ENCODE measurements at places on chromosomes 7 and 10.

- DNase-seq, result no peak
These were observed 616.1 kb downstream of the LRMDA start for GRCh38 chr10:76047521-76047920.

DNA sequence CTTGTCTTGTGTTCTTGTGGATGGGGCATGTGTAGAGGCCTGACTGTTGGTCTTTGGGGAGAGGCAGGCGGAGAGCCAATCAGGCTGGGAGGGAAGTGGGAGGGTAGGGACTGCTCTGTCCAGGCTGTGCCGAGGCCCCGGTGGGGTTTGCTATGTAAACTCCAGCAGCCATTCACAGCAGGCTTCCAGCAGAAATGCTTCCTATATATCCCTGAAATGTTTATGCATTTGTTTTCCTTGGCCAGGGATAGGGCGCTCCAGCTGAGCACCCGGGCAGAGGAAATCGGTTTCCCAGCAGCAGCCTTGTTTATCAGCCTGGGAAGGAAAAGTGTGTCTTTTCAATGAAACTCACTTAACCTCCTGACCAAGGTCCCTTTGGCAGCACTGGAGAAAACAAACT, 18.3 kb upstream of the AQP1 start:
- DNase-seq, result no peak

GRCh38 chr10:80900661-80901060, 363.0 kb downstream of the SH2D4B start:
- DNase-seq, result no peak

GRCh38 chr7:52708846-52709245, 326.6 kb upstream of the POM121L12 start:
- no peak for DNase-seq

DNA sequence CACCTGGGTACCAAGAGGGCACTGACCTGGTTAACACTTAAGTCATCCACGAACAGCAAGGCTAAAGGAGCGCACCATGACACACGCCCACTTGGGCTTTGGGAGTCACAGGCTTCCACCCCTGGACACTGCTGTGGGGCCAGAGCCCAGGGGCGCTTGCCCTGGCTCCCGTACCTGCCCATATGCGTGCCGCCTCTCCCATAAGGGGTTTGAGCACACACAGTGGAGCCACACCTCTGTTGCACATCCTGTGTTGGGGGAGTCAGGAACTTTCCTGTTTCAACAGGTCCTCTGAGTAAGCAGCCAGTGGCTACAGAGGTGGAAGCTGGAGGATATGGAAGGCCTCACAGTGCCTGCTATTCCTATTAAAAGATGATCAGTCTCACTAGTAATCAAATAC, 152.0 kb downstream of the REEP3 start:
- DNase-seq, result no peak

- no peak for DNase-seq
These were observed 27.8 kb downstream of the STN1 start for GRCh38 chr10:103890194-103890658.

- DNase-seq, result no peak
These were observed 98.8 kb downstream of the ADK start for GRCh38 chr10:74249865-74250264.

DNA sequence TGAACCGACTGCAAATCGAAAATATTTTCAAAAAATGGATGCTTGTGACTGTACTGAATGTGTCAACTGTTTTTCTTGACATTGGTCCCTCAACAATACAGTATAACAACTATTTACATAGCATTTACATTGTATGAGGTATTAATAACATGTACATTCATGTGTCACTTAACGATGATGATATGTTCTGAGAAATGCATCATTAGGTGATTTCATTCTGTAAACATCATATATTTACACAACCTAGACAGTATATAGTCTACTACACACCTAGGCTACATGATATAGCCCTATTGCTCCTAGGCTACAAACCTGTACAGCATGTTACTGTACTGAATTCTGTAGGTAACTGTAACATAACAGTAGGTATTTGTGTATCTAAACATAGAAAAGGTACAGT, 39.7 kb downstream of the SIRT1 start:
- DNase-seq, result no peak

DNA sequence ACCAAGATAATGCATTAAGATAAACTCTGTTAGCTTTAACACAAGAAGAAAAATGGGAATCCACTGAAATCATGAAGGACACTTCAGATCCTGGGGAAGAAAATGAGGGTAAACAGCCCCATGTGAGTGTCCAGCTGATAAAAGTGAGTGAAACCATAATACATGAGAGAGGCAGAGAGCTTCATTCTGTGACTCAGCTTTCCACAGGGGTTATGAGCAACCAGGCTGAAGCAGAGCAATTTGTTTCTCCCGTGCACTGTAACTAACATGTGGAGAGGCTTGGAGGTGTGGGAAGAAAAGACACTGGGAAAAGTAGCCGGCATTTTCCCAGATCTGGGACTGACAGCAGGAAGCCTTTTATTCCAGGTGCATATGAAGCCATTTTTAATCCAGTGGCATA, 971.7 kb downstream of the ANKRD7 start:
- DNase-seq, result no peak

- no peak for DNase-seq
These were observed 347.5 kb downstream of the DNAJB6 start for GRCh38 chr7:157684157-157684908.

GRCh38 chr7:80806663-80807062, 112.2 kb downstream of the SEMA3C start:
- no peak for DNase-seq

DNA sequence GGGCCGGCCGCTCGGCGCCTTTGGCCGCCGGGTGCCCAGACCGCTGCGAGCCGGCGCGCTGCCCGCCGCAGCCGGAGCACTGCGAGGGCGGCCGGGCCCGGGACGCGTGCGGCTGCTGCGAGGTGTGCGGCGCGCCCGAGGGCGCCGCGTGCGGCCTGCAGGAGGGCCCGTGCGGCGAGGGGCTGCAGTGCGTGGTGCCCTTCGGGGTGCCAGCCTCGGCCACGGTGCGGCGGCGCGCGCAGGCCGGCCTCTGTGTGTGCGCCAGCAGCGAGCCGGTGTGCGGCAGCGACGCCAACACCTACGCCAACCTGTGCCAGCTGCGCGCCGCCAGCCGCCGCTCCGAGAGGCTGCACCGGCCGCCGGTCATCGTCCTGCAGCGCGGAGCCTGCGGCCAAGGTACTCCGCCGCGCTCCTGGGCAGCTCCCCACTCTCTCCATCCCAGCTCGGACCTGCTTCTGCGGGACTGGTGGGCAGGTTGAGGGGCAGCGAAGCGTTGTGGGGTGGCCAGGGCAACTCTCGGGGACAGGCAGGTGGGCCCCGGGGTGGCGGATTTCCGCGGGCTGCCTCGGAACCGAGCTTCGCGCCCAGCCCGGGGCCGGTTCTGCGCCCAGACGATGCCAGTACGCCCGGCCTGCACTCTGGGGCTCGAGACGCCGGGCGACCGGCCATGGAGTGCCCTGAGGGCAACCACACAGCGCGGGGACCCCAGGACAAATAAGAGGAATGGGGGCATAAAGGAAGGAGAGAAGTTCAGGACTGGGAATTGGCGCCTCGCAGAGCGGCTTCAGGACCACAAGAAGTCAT, 578 bp downstream of the HTRA1 start:
- no peak for DNase-seq

GRCh38 chr7:112938863-112939573, 147.6 kb downstream of the GPR85 start:
- DNase-seq, result no peak

DNA sequence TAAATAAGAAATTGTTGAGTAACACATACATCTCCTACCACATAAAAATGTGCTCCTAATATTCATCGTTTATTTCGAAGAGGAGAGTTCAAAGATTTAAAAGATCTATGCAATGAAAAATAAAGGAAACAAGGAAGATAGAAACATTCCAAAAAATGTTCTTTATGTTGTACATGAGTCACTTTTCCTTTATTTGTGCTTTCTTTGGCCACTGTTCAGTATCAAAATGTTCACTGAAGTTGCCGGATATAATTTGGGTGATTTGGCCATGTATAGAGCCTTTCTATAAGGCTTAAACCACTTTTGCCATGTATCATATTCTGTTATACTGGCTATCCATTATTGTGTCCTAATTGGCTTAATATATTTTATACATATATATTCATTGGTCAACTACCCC, 62.9 kb upstream of the PRR15 start:
- DNase-seq, result no peak

DNA sequence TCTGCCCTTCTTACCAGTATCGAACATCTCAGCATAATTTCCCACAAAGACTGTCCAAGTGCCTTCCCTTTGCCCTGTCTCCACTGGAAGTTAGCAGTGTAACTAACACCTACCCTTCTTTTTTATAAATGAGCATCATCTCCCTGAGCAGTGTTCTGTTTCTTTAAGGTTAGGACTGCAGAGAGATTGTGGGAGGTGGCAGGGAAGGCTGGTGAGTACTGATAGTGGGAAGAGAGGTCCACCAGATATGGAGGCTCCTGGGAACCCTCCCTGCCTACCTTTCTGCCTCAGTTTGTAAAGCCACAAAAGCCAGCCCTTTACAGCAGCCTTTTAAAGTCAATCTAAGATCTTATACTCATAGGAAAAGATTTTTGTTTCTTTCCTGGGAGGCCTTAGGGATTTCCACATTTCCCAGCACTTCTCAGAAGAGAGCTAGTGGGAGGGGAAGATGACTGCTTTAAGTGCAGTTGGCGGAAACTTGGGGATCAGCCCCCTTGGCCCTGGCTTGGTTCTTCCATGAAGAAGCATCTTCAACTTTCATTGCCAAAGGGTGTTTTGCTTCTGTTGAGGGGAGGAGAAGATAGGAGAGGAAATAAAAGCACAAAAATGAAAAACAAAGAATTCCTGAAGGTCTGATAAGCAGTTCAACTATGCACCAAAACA, 36.6 kb upstream of the CALD1 start:
- DNase-seq, result no peak

GRCh38 chr10:82468453-82468852, 593.5 kb downstream of the NRG3 start:
- no peak for DNase-seq

DNA sequence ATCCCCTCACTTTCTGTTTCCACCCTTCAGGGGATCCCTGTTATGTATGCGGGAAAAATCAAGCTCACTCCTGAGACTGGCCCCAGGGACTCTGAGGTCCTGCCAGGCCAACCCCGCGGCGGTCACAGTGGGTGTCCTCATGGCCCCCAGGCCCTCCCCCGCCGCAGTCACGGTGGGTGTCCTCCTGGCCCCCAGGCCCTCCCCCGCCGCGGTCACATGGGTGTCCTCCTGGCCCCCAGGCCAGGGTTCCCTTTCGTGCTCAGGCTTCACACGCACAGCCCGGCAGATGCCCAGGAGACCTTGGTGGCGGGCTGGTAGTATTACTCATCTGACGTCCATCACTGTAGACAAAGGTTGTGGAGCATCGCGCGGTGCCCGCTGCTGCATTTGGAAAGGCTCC, 491.0 kb upstream of the FOXK1 start:
- no peak for DNase-seq

DNA sequence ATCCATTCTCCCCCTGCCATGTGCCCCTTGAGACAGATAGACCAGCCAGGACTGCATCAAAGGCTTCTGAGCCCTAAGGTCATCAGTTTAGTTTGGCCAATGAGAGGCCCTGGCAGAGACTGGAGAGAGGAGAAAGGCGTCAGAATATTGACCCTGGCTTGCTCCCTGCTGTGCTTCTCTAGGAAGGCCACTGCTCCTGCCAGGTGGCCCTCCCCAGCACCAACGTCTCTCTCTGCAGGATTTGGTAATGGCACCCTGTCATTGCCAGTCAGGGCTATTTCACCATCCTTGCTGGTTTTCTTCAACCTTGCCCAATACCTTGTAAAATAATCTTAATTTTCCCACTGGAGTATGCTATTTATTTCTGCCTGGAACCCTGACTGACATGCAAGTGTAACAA, 38.8 kb upstream of the ZRANB1 start:
- no peak for DNase-seq

DNA sequence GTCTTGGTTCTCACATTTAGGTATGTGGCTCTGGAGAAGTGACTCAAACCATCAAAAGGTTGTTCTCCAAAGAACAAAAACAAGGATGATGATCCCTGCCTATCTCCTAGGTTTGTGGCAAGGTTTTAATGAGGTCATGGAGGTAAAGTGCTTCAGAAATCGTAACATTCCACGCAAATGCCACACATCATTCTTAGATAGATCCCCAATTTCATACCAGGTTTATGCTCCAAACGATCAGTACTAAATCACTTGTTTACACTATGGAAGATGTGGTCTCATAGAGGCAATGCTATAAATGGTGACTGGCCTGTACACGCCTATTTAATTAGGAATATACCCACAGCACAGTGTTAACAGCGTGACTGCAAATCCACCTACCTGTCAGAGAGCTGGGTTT, 66.6 kb downstream of the MINDY3 start:
- DNase-seq, result no peak

GRCh38 chr7:158366916-158367633, 220.5 kb downstream of the PTPRN2 start:
- no peak for DNase-seq

- no peak for DNase-seq
These were observed 147.7 kb upstream of the NPVF start for GRCh38 chr7:25375805-25376600.

DNA sequence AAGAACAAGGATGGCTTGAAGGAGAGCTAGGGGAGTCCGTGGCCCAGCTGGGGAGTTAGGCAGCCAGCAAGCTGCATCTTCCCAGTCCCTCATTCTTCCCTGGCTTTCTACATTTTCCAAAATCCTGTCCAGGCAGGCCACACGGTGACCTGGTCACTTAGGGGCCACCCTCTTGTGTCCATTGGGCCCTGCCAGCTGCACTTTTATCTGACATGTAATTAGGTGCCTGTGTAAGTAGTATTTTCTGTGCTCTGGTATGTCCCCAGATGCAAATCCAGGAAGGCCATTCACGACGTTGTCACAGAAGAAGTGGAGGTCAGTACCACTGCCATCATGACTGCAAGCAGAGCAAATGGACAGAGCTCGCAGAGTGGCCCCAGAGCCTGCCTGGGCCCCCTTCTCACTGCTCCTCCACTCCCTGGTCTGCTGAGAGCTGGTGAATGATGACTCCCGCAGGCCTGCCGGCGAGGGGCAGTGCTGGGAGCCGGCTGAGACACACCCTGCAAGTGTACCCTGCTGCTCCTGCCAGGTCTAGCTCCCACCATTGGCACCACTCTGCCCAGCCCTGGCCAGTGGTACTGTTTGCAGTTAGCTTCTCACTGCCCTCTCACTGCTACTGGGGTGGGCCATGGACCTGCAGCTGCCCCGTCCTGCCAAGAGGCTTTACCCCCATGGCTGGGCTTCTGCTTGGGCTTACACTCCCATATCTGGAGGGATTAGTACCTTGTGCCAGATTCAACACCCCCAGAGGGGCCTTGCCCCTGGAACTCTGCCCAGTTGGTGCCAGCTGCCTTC, 98.2 kb downstream of the GLRX3 start:
- DNase-seq, result no peak

- DNase-seq, result no peak
These were observed 80.4 kb upstream of the BMPER start for GRCh38 chr7:33824911-33825459.

- DNase-seq, result peak; percentile 20
These were observed 64.0 kb downstream of the CSGALNACT2 start for GRCh38 chr10:43202224-43202656.

- DNase-seq, result no peak
These were observed 459 bp downstream of the CYCS start for GRCh38 chr7:25124465-25125136.
